NCI-H1105 treated with DMSO at 0.1 percent for 48 hours (cell line): ENCODE measurements at places on chromosomes 2 and 18.

DNA sequence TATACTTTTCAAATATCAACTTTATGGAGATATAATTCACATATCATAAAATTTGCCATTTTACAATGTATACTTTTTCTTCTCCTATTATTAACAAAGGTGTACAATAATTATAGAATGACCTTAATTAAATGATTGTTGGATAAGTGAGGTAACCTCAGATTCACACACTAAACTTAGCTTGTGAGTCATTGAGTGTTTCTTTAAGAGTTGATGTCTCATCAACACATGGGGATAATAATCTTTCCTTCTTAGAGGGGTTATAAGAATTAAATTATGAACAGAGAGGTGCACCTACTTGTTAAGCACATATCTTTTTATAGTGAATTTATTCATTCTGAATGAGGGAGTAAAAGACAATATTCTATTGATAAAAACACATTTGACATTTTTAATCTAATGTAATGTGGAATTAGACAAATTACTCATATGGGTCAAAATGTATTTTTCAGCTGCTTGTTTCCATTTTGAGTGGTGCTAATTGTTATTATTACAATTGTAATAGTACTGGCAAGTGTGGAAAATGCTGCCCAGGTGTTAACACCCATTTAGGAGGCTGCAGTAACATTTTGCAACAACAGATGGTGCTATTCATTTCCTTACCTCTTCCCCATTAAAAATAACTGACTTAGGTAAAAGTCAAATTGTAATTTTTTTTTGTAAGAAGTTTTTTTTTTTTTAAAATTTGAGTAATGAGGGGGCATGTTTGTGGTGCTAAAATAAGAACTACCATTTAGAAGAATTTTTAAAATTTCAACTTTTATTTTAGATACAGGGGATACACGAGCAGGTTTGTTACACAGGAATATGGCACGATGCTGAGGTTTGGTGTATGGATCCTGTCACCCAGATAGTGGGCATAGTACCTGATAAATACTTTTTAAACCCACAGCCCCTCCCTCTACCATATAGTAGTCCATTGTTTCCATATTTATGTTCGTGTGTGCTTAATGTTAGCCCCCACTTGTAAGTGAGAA, 32.1 kb upstream of the DYNAP start:
- peak; percentile 34 for DNase-seq

- DNase-seq, result no peak
Measured at GRCh38 chr2:20949256-20949655, 94.6 kb downstream of the APOB start.

DNA sequence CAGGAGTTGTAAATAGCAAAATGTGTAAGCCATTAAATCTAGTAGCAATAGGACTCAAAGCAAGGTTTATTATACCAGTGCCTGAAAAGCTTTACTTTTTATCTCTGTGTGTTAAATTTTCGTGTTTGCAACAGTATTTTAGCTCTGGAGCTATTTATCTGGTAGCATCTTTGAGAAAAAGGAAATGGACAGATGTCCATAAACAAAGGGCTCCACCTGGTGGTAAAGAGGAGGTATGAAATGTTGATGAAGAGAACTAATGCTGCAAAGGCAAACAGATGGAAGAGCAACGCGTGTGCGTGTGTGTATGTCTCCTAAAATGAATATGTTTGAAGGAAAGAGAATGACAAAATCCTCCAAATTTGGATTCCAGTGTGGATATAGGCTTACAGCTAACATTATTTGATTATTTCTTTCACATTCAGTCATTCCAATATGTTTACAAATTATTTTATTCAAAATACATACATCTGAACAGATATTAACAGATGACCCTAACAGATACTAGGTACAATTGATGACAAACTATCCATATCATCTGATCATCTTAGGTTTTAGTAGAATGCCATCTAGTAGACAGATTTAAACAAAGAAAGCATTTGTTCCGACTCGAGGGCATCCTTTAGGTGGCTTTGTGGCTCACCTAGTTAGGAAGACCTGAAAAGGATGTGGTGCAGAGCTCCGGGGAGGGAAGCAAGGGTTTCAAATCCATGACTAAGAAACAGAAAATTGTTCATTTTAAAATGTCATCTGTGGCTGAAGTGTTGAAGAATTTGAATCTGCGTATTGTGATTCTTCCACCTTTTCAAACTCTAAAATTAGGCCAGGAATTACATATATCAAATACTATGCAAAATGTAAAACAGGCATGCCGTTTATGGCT, 383.3 kb downstream of the MTX2 start:
- peak; percentile 82 for DNase-seq

DNA sequence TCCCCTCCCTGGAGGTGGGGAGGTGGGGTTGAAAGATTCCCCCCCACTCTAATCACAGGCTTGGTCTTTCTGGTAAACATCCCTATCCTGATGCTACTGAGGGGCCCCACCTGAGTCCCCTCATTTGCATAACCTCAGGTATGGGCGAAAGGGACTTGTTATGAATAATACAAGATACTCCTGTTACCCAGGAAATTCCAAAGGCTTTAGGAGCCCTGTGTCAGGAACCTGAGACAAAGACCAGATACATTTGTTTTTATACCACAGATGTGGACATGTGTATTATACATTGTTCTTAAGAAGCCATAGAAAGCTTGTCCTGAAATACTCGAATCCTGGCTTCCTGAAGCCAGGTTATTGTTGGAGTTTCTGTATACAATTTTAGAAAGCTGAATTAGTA, 62.8 kb downstream of the MYO1B start:
- DNase-seq, result no peak

DNA sequence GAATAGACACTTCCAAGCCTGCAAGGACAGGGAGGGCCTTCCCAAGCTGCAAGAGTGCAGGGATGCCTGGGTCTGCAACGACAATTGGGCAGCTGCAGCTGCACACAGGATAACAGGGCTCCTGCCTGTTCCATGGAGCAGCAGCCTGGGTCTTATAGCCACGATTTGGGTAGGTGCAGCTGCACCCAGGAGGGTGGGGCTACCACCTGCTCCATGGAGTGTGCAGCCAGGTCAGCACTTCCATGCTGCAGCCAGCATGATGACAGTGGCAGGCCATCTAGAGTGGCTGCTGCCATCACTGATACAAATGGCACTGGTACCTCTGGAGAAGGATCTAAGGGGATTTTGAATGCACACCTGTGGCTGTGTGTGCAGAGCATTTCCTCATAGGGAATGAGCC, 528.5 kb downstream of the DSC3 start:
- DNase-seq, result no peak

- DNase-seq, result no peak
Measured at GRCh38 chr2:201149064-201149820, 33.3 kb downstream of the CFLAR start.

DNA sequence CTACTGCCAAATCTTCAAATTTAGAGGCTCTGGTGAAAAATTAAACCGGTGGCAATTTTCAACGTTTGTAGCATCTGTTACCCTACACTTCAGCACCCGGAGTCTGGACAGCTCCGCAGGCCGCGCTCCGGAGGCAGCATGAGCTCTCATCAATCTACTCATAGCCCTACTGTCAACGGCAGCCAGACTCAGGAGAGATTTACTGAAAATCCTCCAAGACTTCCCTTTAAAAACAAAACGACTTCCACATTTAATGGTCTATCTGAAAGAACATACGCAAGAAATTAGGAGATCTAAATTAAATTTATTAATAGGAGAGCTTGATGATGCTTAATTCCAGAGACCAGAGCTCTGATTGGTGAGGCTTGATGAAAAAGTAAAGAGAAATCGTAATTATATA, 970 bp upstream of the ADCYAP1 start:
- no peak for DNase-seq
